ENCODE measurements at places on chromosomes 13 and 19.

GRCh38 chr19:55113570-55114039, 3.8 kb downstream of the PPP1R12C start:
- DNase-seq: no peak

DNA sequence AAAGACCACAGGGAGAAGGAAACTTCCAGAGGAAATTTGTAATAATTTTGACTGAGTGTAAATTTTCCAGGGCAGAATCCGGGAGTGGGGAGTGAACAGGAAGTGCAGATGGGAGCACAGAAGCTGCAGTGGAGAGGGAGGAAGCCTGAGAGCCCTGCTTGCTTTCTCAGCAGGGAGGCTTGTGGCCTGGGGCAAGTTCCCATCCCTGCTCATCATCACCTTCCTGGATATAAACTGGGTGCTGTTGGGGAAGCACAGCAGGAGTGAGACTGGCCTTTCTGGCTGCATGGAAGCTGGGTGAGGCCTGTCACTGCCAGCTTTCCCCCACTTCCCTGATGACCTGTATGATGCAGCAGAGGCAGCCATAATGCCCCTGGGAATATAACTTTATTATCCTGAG, 532.9 kb downstream of the SLITRK6 start:
- no peak for DNase-seq

- DNase-seq: no peak
Measured at GRCh38 chr13:101262306-101262705, 154.0 kb downstream of the NALCN start.

DNA sequence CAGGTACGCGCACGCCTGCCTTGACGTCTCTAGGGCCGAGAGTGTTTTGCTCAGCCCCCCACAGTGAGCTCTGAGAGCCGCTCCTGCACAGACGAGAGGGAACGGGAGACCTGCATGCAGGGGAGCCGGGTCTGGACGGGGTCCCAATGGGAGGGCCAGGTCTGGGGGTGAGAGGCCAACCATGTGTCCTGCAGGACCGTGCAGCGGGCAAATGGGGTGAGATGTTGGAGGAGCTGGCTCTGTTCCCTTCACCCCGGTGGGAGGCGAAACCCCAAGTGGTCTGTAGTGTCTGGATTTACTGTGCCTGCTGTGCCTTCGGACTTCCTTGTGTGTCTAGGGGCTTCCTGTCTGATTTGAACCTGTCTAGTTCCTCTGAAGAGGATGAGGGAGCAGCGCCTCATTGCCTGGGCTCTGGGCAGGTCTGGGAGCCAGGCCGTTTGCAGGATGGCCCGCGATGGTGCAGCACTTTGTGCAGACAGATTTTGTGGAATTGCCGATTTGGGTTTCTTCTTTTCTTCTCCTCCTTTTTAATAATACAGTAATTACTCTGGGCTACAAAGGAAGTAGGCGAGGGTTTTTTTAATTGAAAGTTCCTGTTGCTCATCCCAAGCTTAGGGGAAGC, 2.1 kb downstream of the CSNK1G2 start:
- no peak for DNase-seq
